DMS79 (cell line): ENCODE measurements at places on chromosomes 2 and 18.

DNA sequence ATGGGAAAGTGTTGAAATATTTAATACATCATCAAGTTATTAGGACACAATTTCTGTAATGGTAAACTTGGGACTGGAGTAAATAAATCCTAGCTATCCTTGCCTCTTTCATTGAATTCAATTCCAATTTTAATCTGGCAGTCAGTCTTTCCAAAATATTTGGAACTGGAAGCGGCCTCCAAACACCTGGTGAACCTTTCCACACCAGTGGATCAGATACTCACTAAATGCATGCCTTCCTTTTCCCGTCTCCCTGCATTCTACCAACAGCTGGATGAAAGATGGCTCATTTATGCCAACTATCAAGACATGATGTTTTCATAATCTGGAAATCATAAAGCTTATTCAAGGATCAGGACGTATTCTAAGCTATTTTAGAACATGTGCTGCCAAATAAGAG is 488.2 kb upstream of the SPHKAP start:
- DNase-seq: no peak

GRCh38 chr2:54569745-54570301 is 113.7 kb downstream of the SPTBN1 start:
- no peak for DNase-seq

- DNase-seq: peak; percentile 10
These were observed 34.5 kb upstream of the RAB31 start for GRCh38 chr18:9673296-9674251.

DNA sequence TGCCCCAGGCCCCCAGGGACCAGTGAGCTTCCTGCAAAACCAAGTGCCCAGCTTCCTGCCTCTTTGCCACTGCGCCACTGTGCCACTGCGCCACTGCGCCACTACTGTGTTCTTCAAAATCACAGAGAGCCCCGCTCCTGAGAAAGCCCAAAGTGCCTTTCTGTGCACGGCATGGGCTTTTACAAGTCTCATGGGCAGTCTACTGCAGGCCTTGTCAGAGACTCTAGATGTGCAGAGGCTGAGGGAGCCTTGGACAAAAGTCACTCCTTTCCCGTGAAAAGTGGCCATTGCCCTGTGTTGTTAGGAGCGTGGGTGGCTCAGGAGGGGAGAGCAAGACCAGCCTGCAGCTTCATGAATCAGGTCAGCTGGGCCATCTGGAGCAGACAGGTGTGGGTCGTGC is 180.5 kb downstream of the SMAD7 start:
- DNase-seq: no peak

GRCh38 chr2:41966431-41966893 is 81.4 kb upstream of the PKDCC start:
- no peak for DNase-seq
